ENCODE measurements at places on chromosomes 4 and X. TPM values are rescaled to one million over a fixed set of nuclear protein-coding genes. Genes with fewer than 3 reads are reported as not detected.

The COX18 gene
- total RNA-seq = 17.0 TPM

DNA sequence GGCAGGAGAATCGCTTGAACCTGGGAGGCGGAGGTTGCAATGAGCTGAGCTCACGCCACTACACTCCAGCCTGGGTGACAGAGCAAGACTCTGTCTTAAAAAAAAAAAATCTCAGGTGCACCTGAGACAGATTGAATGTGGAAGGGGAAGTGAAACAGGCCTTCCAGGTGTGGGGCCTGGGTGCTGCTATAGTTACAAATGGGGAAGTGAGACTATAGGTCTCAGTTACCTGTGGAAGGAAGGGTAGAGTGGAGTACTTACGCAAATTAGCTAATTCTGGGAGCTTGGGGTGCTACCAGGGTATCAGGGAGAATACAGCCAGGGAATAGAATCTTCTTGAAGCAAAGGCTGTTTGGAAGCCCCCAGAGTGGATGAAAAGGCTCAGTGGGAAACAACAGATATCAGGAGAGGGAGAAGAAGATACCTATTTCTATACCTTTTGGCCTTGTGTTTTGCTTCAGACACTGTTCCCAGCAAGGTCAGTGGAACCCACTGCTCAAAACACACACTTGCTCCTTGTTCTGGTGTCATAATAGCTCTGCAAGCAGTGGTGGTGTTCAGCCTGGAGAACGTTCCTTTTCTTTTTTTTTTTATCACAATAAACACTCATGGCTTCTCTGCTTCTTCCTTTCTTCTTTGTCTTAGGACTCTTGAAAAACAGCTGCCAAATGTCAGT, 7.0 kb downstream of the CD38 start:
- no peak for DNase-seq
- peaks cover 12% of the 10 kb centered on the region for H3K4me1 ChIP-seq
- no peaks in the 10 kb centered on the region for H3K36me3 ChIP-seq
- H3K4me3 ChIP-seq = no peak overlapping the region
- peaks cover 27% of the 10 kb centered on the region for H3K27me3 ChIP-seq

DNA sequence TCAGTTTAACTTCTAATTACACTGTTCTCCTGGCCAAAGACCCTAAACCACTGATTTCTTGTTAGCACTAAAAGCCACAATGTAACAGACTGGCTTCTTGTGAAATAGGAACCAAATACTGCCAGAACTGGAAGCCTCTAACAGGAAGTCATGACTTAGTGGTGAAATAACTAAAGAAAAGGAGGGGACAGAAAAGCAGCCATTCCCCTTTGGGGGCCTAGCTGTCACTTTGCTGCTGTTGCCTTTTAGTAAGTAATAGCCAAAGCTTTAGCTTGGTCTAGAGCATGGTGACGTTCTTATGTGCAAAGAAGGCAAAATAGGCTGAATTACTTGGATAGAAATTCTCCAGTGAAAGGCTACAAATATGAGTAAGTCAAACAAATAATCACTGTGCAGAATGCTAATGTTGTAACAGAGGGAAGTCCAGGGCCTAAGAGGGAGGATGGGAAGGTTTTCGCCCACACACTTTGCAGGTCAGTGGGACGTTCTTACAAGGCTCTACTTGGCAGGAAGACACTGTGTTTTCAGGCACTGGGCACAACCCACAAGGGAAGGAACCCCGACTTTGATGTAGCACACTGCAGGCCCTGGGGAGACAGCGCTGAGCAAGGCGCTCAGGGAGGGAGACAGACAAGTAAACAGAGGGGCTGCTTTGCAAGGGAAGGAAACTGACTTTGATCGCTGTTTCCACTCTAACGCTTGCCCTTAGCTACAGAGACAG, 16.7 kb downstream of the GAB3 start:
- peaks cover 100% of the 10 kb centered on the region for H3K4me1 ChIP-seq
- peak overlapping the region; percentile 15 for H3K4me3 ChIP-seq
- H3K36me3 ChIP-seq = no peaks in the 10 kb centered on the region
- no peak for DNase-seq
- H3K27ac ChIP-seq = peak overlapping the region; percentile 89

The IL15 gene
- total RNA-seq = 2.2 TPM

GRCh38 chr4:7367406-7367805, 67.3 kb downstream of the PSAPL1 start:
- H3K36me3 ChIP-seq = no peaks in the 10 kb centered on the region
- H3K27ac ChIP-seq = no peak overlapping the region
- H3K4me3 ChIP-seq = no peak overlapping the region
- peaks cover 21% of the 10 kb centered on the region for H3K4me1 ChIP-seq

- H3K4me1 ChIP-seq = peaks cover 12% of the 10 kb centered on the region
- no peaks in the 10 kb centered on the region for H3K27me3 ChIP-seq
- no peaks in the 10 kb centered on the region for H3K36me3 ChIP-seq
- H3K4me3 ChIP-seq = no peak overlapping the region
- H3K27ac ChIP-seq = no peak overlapping the region
- no peak for DNase-seq
These were observed 132.7 kb downstream of the TMEM164 start for GRCh38 chrX:110135618-110136017.

- H3K36me3 ChIP-seq = peaks cover 80% of the 10 kb centered on the region
- no peak overlapping the region for H3K4me3 ChIP-seq
- H3K4me1 ChIP-seq = peaks cover 8% of the 10 kb centered on the region
- no peaks in the 10 kb centered on the region for H3K27me3 ChIP-seq
- no peak overlapping the region for H3K27ac ChIP-seq
These were observed 11.3 kb downstream of the UBA1 start for GRCh38 chrX:47204970-47205369.

DNA sequence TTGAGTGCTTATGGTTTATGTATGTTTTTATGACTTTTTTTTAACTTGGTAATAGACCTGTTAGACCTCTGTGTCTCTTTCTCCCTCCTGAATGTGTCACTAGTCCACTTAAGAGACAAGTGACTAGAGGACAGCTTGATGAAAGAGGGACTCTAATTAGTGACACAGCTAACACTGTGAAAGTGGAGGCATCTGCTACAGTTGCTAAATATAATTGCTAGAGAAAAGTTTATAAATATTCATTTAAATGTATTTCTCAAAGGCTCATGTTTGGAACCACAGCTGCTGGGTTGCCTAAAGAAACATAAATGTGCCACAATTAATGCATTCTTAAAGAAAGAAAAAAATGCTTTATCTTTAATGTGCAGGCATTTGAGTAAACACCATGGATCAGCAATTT, 176.4 kb downstream of the FRMPD4 start:
- H3K36me3 ChIP-seq = no peaks in the 10 kb centered on the region
- H3K4me3 ChIP-seq = no peak overlapping the region
- H3K4me1 ChIP-seq = no peaks in the 10 kb centered on the region
- no peaks in the 10 kb centered on the region for H3K27me3 ChIP-seq
- H3K27ac ChIP-seq = no peak overlapping the region

The SOX3 gene
- total RNA-seq = not detected

The NDP gene
- not detected for total RNA-seq

The STPG2 gene
- total RNA-seq = not detected

Measured in left ventricle myocardium inferior (tissue), 1 donor.